ENCODE measurements at places on chromosomes 3 and 15.

- DNase-seq: no peak
Observed at GRCh38 chr3:153166796-153167195, 4.8 kb downstream of the RAP2B start.

- DNase-seq: no peak
Observed at GRCh38 chr3:142931222-142931621, 32.3 kb downstream of the PAQR9 start.

DNA sequence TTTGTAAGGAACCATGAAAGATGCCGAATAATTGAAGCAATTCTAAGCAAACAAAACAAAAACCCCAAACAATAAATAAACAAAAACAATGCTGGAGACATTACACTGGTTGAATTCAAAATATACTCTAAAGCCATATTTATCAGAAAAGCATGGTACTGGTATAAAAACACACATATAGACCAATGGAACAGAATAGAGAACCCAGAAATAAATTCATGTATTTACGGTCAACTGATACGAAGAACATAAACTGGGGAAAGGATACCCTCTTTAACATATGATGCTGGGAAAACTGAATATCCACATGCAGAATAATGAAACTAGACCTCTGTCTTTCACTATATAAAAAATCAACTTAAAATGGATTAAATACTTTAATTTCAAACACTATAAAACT is 214.3 kb upstream of the PDZRN3 start:
- DNase-seq: no peak

- DNase-seq: no peak
Observed at GRCh38 chr3:194766845-194767244, 81.2 kb downstream of the FAM43A start.

Data from activated T-cell treated with anti-CD3 and anti-CD28 coated beads for 1 hour (primary cell).